NCI-H510A treated with DMSO at 0.1 percent for 48 hours (cell line): ENCODE measurements at places on chromosomes 7 and 10.

GRCh38 chr7:80225361-80225760, 90.7 kb downstream of the GNAI1 start:
- no peak for DNase-seq

GRCh38 chr7:84847038-84847437, 339.8 kb downstream of the SEMA3D start:
- DNase-seq = no peak

DNA sequence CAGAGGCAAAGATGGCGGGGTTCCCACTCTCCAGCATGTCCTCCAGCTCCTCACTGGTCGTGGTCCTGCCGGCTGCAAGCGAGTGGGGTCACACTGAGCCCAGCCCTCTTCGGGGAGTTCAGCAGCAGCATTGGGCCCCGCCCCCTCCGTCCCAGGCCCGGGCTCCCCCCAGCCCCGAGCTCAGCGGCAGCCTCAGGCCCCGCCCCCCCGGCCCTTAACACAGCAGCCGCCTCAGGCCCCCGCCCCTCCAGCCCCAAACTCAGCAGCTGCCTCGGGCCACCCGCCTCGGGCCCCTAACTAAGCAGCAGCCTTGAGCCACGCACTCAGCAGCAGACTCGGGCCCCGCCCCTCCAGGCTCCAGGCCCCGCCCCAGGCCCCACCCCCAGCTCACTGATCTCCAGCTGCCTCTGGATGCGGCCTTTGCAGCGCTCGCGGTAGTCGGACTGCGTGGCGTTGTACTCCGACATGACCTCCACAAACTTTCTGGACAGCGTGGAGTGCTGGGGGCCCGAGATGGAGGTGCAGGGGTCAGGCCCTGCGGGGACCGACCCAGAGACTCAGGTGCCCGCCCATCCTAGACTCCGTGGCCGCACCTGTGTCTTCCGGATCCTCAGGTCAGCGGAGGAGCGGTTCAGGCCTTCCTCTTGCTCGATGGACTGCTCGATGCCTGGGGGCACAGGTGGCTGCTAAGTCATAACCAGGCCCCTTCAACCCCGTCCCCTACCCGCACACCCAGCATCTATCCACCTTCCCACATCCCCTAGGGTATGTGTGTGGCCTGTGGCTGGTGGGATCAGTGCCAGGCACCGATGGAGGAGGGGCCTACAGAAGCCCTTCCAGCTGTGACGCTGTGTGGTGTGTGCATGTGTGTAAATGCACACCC, 15.5 kb downstream of the STX1A start:
- DNase-seq = no peak

GRCh38 chr7:111763221-111763801, 201.0 kb upstream of the IMMP2L start:
- DNase-seq = peak; percentile 47

GRCh38 chr10:14369906-14370305, 39.2 kb upstream of the FRMD4A start:
- no peak for DNase-seq

GRCh38 chr10:8365935-8366911, 311.7 kb downstream of the GATA3 start:
- DNase-seq = no peak

DNA sequence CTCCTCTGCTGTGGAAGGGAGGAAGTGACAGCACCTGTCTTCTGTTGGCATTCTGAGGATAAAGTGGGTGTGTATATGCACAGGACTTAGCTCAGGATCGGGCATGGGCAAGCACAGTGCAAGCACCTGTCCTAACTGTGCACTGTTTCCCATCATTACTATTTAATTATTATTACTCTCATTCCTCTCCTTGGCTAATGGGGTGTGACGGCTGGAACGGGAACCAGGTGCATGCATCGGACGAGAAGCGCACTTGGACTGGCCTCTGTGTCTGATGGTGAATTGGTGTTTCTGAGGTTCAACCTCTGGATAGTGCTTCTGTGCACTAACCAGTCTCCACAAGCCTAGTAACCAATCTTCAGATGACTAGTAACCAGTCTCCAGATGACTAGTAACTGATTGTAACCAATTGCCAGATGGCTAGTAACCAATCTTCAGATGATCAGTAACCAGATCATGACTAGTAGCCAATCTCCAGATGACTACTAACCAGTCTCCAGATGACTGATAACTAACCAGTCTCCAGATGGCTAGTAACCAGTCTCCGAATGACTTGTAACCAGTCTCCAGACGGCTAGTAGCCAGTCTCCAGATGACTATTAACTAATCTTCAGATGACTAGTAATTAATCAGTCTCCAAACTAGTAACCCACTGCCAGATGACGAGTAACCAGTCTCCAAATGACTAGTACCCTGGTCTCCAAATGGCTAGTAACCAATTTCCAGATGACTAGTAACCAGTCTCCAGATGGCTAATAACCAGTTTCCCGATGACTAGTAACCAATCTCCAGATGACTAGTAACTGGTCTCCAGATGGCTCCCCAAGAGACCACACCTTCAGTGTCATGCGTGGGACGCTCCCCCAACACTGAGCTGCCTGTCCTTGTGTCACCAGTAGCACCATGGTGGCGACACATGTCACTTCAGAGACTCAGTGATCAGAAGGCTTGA, 85.8 kb downstream of the PAXIP1 start:
- no peak for DNase-seq

GRCh38 chr10:107072028-107072427, 92.5 kb downstream of the SORCS1 start:
- DNase-seq = no peak

DNA sequence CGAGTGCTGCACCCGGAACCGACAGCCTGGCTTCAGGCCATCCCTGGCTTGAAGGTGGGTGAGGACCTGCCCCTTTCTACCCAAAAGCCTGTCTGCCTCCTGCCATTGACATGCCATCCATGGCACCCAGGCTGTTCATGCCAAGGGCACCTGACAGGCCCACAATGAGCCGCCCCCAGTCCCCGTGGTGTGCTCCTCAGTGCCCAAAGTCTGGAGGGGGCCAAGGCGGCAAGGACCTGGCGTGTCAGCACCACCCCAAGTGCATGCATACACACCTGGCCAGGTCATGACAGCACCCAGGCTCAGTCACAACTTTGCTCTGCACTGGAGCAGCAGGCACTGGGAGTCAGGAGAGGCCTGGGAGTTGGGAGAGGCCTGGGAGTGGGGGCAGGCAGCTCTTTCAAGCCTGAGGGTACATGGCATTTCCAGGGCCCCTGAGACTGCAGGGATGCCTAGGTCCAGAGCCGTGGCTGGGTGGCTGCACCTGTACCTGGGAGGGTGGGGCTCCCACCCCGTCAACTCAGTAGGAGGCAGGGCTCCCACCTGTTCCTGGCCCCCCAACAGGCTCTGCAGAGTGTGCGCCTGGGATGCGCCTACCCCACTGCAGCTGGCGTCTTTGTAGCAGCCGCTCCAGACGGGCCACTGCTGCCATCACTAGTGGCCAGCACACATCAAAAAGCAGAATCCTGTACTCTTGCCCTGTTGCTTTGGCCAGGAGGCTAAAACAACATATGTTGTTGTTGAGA, 71.7 kb downstream of the ZNF467 start:
- no peak for DNase-seq

GRCh38 chr7:157977717-157978496, 609.7 kb downstream of the PTPRN2 start:
- no peak for DNase-seq

DNA sequence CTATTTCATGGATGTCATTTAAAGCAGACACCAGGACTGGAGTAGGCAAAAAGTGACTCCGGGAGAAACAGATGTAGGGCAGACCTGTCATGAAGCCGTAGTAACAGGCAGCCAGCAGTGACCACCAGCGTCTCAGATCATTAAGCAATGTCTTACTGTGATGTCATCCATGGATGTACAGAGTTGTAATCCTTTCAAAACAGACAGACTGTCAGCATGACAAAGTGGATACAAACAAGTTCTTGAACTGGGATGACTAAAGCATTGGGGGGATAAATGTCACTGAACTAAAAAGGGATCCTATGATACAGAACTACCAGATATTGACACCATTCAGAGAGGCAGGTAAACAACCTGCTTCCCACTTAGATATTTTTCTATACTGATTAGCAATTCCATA, 675.5 kb downstream of the PARD3 start:
- DNase-seq = no peak

GRCh38 chr7:111980725-111981124, 225.5 kb downstream of the DOCK4 start:
- no peak for DNase-seq

DNA sequence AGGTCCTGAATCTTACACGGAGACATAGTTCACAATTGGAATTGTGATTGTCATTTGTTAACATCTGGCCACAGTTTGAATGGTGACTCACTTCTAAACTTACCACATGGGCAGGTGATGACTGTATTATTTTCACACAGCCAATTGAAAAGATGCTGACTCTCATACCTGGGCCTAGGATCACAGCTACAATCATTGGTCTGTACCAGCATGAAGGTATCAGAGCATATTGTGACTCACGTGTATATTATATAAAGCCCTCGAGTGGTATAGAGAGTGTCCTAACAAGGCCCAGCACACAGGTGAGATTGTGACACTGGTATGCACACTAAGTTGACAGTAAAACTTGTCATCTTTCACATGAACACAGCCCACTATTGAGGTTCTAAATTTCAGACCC, 9.4 kb upstream of the ZNF107 start:
- DNase-seq = no peak

DNA sequence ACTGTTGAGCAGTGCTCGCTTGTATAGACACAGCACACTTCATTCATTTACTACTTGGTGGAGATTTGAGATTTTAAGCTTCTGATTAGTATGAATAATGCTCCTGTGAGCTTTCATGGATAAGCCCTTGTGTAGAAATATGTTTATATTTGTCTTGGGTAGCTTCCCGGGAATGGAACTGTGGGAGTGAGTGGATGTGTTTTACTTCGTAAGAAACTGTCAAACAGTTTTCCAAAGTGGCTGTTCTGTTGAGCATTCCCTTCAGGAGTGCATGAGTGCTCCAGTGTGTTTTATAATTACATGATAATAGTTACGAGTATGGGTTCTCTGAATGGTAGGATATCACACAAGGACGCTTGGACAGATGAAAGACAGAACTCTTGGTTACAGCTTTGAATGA, 49.4 kb downstream of the VWC2 start:
- no peak for DNase-seq

- DNase-seq = no peak
Measured at GRCh38 chr10:20892796-20893195, 4.3 kb downstream of the NEBL start.

- DNase-seq = peak; percentile 75
Measured at GRCh38 chr10:48306265-48306869, at the start of gene MAPK8. Gene MAPK8, plus strand, starts transcription at chr10:48306677. Its CDS starts 94,984 bp downstream, at chr10:48401661.

DNA sequence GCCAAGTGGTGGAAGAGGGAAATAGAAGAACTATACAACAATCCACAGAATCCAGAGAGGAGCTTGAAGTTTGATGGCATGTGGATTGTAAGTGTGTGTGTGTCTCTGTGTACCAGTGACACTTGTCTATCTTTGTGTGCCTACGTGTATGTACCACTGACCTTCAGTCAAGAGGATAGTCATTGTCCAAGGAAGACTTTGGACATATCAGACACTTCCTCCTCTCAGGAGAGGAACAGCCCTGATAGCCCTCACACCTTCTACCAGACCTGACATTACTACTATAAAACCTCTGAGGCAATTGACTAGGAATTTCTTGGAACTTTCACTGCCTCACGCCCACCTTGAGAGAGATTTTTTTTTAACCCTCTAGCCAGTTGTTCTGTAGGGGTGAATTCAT, 19.6 kb upstream of the MGAM2 start:
- no peak for DNase-seq

DNA sequence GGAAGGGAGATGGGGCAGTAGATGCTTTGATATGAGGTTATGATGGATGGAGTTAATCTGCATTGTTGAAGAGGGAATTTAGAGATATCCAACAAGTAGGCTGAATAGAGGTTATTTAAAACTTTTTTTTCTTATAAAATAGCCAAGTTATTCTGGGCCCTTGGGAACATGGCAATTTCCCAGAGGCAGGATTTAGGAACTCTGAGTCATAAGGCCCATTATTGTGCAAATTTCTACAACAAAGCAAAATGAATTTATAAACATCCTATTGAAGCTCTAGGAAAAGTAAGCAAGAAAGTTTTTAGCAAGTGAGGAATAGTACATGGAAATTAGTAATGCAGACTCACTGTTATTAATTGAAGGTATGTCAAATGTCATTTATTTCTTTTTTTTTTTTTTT, 160.9 kb upstream of the NPY start:
- no peak for DNase-seq

GRCh38 chr7:64685091-64685490, 19.2 kb downstream of the ZNF107 start:
- DNase-seq = no peak

- no peak for DNase-seq
Measured at GRCh38 chr10:124041675-124042445, 51.5 kb downstream of the CHST15 start.
